ENCODE measurements at places on chromosomes 11 and 22.

DNA sequence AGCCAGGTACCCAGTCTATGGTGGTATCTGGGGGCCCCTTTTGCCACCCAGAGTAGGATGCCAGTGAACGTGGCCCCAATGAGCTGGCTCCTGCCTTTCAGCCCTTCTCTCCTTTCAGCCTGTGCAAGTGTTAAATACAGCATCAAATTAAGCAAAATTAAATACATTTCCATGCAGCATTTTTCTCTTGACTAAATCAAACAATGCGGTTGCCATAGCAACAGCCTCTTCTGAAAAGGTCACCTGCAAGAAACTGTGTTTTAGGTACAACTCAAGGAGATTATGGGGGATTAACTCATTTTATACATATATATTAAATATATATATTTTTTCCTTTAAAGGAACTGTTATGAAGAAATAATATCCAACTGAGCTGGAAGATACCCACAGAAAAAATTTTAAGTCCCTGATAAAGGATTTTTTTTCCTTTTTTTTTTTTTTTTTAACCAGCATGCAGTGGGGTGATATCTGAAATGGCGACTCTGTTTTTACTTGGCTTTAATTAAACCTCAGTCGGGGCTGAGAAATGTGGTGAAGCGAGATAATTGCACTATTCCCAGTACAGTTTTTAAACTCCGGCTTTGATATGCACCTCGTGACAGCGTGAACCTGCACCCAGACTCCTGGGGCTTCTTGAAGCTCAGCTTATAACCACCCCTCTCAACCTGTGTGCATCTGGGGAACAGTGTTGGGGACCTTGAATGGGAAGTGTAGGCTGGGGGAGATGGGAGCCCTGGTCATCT, 115.3 kb downstream of the PKNOX2 start:
- DNase-seq: no peak

- no peak for DNase-seq
Observed at GRCh38 chr22:33013531-33014162, 44.5 kb downstream of the SYN3 start.

GRCh38 chr22:38868286-38868721, 3.7 kb downstream of the CBX6 start:
- no peak for DNase-seq

GRCh38 chr11:57277845-57278720, 41.0 kb upstream of the APLNR start:
- DNase-seq: peak; percentile 93

- DNase-seq: no peak
Observed at GRCh38 chr11:74154620-74155281, 16.1 kb downstream of the C2CD3 start.

- peak; percentile 1 for DNase-seq
Observed at GRCh38 chr22:27370269-27370668, 431.3 kb downstream of the MN1 start.

- DNase-seq: no peak
Observed at GRCh38 chr22:45584621-45585436, 82.1 kb downstream of the FBLN1 start.

GRCh38 chr11:115555336-115556090, 51.3 kb upstream of the CADM1 start:
- no peak for DNase-seq

DNA sequence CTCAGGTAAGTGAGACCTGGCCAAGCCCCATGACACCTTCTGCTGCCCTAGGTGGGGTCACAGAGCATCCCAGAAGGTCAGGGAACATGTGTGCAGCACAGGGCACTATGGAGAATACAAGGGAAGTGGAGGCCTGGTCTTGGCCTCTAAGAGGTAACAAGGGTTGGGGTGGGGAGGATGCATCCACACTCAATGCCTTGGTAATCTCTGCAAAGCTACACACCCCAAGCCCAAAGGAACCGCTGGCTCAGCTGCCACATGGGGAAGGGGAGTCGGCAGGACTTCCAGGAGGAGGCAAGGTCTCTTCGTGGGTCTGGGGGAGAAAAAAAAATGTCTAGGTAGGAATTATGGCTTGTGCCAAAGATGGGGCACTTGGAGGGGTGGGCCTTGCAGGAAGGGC, 17.3 kb downstream of the CD5 start:
- no peak for DNase-seq

- DNase-seq: peak; percentile 56
Observed at GRCh38 chr11:69301455-69302401, 7.8 kb downstream of the MYEOV start.

DNA sequence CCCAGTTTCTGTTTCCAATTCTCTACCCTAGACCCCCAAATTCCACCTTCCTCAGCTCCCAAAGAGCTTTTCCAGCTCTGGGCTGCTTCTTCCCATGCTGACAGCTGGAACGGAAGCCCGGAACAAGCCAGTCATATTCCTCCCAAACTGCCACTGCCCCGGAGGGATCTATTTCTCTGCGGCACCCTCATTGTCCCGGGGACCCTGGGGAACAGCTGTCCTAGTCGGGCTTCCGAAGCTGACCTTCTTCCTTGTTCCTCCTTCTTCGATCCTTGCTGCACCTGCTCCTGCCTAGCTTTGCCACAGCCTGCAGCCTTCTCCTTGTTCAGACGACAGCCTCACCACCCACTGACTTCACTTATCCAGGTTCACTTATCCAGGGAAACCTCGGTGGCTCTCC, 105.7 kb downstream of the TSPAN18 start:
- no peak for DNase-seq

- peak; percentile 47 for DNase-seq
Observed at GRCh38 chr22:49934160-49934890, 15.9 kb downstream of the CRELD2 start.

DNA sequence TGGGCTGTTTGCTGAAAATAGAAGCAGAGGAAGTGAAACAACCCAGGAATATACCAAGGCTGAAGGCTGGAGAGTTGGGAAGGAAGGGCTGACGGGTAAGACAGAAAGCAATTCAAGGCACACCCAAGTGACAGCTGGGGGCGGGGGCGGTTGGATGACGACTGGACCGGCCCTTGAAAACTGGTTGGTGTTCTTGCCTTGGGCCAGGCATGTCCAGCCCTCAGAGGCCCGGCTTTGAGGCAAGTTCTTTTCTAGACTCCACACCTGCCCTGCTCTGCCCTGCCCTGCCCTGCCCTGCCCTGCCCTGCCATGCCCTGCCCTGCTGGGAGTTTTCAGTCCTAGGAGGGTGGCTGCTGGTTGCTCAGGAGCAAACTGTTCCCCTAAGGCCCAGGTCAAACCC, 34.2 kb upstream of the CACNG2 start:
- DNase-seq: no peak

- no peak for DNase-seq
Observed at GRCh38 chr11:122345586-122345985, 229.6 kb upstream of the BLID start.

- no peak for DNase-seq
Observed at GRCh38 chr11:15764948-15765347, 591.4 kb downstream of the SOX6 start.

All from dermis blood vessel endothelial cell (primary cell).